Inflammatory macrophage (primary cell): ENCODE measurements at places on chromosomes 13 and 19.

GRCh38 chr13:84296401-84296800, 414.1 kb upstream of the SLITRK1 start:
- no peak for DNase-seq

GRCh38 chr19:45186509-45187334, 8.1 kb downstream of the BLOC1S3 start:
- DNase-seq, result no peak

GRCh38 chr19:32392901-32393300, 12.7 kb upstream of the DPY19L3 start:
- DNase-seq, result no peak

DNA sequence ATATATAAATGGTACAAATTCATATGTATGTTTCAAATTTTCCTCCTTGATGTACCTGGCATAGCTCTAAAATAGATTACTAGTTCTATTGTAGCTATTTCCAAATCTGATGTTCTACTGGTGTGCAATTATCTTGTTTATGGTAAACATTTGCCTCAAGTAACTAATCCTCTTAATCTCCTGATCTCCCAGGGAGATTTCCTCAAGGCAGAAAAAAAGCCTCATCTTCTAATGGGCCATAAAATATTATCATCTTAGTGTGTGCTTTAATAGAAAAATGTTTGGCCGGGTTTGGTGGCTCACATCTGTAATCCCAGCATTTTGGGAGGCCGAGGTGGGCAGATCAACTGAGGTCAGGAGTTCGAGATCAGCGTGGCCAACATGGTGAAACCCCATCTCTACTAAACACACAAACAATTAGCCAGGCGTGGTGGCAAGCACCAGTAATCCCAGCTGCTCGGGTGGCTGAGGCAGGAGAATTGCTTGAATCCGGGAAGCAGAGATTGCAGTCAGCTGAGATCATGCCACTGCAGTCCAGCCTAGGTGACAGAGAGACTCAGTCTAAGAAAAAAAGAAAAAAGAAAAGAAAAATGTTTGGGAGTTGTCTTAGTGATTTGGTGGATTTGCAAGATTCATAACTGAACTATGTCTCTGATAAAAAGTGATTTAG, 498.9 kb upstream of the SLITRK5 start:
- no peak for DNase-seq

DNA sequence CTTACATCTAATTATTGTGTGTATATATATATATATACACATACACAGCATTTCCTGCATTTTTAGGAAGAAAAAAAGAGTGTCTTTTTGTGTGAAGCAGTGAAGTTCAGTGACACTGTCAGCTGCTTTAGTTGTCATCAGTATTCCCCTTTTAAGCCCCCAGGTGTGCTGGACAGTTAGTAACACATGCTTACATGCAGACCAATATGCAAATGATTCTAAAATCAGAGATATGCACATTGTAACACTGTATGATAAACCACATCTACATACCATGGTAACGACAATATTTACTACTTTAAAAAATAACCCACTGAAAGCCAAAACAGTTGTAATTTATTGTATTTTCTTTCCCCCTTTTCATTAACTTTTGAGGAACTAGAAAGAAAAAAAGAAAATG, 16.8 kb downstream of the LHFPL6 start:
- no peak for DNase-seq

- DNase-seq, result no peak
These were observed 9.2 kb downstream of the SCAF1 start for GRCh38 chr19:49651029-49651819.

GRCh38 chr13:47277774-47278173, 380.9 kb upstream of the HTR2A start:
- DNase-seq, result no peak

DNA sequence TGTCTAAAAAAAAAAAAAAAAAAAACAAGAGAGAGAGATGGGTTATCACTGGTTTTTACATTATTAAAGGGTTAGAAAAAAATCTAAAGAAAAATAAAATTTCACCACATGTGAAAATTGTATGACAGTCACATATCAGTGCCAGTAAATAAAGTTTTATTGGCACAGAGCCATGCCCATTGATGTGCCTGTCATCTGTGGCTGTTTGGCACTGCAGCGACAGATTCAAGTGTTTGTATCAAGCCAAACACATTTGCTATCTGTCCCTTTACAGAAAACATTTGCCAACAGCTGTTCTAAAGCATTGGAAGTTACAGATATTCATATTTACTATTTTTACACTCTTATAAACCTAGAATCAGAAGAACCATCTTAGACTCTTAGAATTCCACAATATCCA, 16.3 kb downstream of the FCHO1 start:
- DNase-seq, result no peak

- peak; percentile 98 for DNase-seq
These were observed 25.4 kb downstream of the RAB20 start for GRCh38 chr13:110536006-110536693.

- DNase-seq, result no peak
These were observed 107.9 kb downstream of the IRS2 start for GRCh38 chr13:109678459-109678858.

- peak; percentile 38 for DNase-seq
These were observed 56.3 kb downstream of the PSG3 start for GRCh38 chr19:42683917-42684513.

GRCh38 chr13:51282322-51282721, 57.2 kb upstream of the SERPINE3 start:
- no peak for DNase-seq

- no peak for DNase-seq
These were observed 117.8 kb downstream of the RAB20 start for GRCh38 chr13:110443622-110444225.

DNA sequence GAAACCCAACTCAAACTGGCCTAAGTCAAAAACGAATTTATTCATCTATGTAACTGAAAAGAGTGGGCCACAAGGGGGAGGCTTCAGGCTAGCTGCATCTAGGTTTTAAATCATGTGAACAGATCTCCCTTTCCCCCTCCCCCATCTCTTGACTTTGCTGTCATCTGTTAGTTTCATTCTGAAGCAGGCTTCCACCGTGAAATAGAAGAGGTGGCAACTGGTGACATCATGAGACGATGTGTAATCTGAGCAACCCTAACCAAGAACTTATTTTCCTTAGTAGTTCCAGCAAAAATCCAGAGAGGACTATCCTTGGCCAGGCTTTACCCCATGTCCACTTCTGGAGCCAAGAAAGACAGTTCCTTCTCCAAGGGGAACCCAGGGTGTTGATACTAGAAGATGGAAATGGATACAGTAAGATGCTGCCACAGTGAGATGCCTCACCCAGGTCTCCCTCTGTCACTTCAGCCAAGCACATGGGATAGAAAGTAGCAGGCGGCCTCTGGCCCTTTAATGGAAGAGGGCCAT, 9.4 kb downstream of the SAMD4B start:
- no peak for DNase-seq

DNA sequence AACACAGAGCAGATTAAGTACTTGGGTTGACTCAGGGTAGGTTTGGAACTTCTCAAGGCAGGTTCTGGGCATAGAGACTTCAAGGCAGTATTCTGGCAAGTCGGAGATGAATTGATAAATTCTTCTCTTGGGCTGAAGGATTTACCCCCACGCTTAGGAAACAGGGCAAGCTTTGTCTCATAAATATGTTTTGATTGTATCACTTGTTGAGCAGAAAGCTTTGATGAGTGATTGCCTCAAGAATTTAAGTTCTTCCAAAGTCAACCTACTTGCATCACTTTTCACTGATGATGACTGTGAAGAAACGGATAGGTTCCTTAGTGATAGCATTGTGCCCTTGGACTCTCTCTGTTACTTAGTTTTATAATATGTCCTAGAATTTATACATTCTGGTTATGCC, 258.6 kb upstream of the DACH1 start:
- DNase-seq, result no peak

- DNase-seq, result no peak
These were observed 135.3 kb downstream of the MTUS2 start for GRCh38 chr13:28955264-28955966.

- DNase-seq, result no peak
These were observed at the start of gene GRIK5 for GRCh38 chr19:42069619-42070351. Gene GRIK5 (minus strand): TSS chr19:42070206. CDS start chr19:42065770, 4,436 bp downstream.

DNA sequence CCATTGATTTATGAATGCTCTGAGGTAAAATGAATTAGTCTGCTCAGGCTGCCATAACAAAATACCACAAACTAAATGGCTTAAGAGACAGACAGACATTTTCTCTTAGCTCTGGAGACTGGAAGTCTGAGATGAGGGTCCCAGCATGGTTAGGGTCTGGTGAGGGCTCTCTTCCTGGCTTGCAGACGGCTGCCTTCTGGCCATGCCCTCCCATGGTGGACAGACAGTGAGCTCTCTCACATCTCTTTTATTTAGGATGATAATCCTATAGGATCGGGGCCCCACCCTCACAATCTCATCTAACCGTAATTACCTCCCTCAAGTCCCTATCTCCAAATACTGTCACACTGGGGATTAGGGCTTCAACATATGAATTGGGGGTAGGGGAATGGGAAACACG, 47.1 kb downstream of the HSPH1 start:
- no peak for DNase-seq
